ENCODE measurements at places on chromosomes 12 and 14.
A peak's percentile ranks its signal among the peaks of the same experiment; 100 is the strongest.

DNA sequence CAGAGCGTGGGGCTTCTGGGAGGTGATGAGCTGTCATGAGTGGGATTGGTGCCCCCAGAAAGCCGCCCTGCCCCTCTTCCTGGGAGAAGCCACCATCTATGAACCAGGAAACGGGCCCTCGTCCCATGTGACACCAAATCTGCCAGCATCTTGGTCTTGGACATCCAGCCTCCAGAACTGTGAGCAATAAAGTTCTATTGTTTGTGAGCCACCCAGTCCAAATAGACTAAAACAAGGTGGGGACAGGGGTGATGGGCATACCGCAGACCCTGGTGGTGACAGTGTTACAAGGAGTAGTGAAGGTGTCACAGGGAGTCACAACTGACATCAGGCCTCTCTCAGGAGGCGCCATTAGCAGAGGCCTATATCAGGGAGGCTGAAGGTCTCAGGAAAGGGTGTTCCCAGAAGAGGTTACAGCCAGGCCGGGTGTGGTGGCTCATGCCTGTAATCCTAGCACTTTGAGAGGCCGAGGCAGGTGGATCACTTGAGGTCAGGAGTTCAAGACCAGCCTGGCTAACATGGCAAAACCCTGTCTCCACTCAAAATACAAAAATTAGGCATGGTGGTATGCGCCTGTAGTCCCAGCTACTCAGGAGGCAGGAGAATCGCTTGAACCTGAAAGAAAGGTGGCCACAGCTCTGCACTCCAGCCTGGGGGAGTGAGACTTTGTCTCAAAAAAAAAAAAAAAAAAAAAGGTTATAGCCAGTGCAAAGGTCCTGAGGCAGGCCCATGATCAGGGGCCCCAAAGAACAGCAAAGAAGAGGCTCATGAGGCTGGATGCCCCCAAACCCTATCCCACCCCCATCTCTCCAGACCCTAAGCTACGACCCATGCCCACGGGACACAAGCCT is 53.0 kb downstream of the NCOR2 start:
- DNase-seq: no peak

GRCh38 chr14:44712024-44712815 is 205.1 kb upstream of the FSCB start:
- no peak for DNase-seq

- DNase-seq: no peak
Observed at GRCh38 chr14:72675126-72675525, 218.8 kb downstream of the DPF3 start.

- DNase-seq: no peak
Observed at GRCh38 chr12:71538807-71539206, 99.2 kb downstream of the LGR5 start.

- no peak for DNase-seq
Observed at GRCh38 chr14:61549425-61549824, 145.9 kb upstream of the HIF1A start.

DNA sequence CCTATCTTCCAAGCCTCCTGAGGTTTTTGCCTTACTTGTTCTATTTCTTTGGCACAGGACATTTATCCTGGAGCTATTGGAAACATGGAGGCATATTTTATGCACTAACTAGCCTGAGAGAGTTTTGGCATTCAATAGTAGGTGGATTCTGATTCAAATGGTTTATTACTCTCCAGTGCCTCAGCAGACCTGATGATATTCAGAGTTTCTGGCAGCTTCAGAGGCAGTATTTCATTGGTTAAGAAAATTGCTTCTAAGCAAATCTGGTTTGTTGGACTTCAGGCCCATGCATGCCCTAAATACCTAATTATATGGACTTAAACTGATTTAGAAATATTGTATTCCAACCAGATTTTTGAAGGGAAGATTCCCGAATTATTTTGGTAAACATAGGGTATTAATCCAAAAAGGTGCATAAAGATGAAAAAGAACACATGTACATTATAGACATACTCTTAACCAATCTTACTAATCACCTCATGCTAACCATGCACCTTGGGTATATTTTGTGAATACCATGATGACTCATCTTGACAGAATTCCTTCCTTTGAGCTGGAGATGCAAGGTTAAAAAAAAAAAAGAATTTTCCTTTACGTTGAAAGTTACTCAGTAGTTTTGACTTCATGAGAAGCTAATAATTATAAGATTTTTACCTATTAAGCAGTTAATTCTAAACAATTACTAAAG is 44.3 kb upstream of the KTN1 start:
- no peak for DNase-seq

DNA sequence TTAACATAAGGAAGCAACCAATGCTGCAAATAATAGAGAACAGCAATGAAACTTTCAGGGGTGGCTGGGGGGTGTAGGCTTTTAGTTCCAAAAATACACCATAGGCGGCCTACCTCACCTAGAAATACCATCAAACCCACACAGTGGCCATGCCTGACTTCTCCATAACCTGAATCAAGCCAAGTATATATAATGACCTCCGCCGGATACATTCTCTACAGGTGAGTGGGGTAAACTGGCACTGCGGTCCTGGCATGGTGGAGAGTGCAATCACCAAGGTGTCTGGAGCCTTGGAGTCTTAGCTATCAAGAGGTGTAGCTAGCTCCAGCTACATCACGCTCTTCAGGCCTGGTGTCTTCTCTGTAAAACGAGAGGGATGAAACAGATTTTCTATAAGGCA is 1.2 kb downstream of the ZBTB25 start:
- no peak for DNase-seq

- no peak for DNase-seq
Observed at GRCh38 chr12:22282283-22282682, 52.2 kb downstream of the ST8SIA1 start.

GRCh38 chr14:53900499-53900898 is 56.1 kb downstream of the BMP4 start:
- DNase-seq: no peak

- DNase-seq: no peak
Observed at GRCh38 chr12:89181271-89181920, 170.9 kb downstream of the DUSP6 start.

GRCh38 chr12:26595806-26596205 is 237.2 kb downstream of the ITPR2 start:
- DNase-seq: no peak

DNA sequence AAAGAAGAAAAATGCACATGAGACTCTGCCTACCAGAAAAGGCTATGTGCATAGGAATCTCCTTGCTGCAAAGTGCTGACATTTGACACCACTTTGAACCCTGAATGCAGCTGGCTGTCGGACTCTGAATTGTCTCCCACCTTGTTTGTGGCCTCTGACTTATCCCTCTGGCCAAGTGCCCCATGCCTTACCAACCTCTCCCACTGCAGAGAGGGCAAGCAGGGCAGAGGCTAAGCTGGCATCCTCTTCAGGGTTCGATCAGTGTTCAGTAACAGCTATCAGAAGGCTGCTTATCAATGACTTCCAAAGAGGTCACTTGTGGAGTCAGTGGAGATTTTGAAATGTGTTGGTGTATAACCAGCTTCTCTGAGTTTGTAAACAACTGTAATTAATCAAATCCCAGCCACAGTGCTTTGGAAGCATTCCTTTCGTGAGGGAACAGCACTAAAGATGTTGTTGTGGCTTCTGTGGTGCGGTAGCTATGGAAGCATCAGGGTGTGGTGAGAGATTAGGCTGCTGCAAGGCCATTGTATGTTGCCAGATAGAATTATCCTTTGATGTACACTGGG is 22.6 kb upstream of the BMP4 start:
- DNase-seq: no peak

GRCh38 chr12:62562846-62563245 is 96.2 kb downstream of the MON2 start:
- no peak for DNase-seq

GRCh38 chr14:105549481-105549880 is 23.1 kb downstream of the TMEM121 start:
- no peak for DNase-seq

DNA sequence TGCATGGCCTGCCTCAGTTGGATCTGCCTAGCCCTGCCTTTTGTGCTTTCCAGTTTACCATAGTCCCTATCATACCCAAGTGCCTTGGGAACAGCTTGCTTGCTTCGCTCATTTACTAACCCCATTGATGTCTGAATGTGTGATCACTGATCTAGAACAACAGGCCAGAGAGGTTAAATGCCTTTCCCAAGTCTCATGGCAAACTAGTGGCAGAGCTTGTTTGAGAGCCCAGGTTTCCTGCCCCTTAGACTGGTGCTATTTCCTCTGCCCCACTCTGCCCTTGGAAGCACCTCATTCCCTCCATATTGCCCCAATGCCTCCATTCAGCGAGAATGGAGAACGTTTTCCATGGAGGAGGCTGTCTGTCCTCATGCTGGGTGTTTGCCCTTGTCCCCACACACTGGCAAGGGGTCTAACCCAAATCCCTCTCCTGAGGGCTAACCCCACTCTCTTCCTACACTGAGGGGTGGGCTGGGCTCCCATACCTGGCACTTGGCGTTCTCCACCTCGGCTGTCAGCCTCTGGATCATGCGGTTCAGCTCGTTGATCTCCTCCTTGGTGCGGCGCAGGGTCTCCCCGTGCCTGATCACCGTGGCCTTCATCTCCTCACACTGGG is 19.8 kb downstream of the KRT7 start:
- DNase-seq: no peak

DNA sequence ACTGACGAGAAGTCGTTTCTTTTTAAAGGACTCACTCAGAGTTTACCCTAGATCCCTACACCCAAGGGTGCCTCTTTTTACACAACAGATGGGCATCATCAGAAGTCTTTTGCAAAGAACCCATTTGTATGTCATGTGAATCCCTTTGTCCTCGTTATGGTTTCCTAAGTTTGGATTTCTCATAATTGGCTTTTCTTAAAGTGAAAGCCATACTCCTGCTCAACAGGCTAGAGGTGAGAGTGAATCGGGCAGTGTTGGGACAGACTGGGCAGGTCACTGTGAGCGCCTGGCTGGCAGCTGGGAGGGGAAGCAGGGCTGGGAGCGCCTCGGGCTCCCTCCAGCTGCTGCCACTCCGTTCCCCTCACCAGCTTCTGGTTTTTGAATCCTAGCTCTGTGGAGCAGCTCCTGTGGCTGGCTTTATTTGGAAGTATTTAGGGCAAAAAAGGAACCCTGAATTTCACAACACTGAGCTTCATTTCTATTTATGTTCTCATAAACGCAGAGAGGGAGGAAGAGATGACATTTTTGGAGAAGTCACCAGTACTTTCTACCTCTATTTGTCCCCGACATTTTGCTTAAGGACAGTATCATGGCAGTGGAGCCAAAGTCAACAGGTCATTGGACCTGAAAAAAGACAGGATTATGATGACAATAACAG is 63.8 kb upstream of the ACTN1 start:
- DNase-seq: no peak

DNA sequence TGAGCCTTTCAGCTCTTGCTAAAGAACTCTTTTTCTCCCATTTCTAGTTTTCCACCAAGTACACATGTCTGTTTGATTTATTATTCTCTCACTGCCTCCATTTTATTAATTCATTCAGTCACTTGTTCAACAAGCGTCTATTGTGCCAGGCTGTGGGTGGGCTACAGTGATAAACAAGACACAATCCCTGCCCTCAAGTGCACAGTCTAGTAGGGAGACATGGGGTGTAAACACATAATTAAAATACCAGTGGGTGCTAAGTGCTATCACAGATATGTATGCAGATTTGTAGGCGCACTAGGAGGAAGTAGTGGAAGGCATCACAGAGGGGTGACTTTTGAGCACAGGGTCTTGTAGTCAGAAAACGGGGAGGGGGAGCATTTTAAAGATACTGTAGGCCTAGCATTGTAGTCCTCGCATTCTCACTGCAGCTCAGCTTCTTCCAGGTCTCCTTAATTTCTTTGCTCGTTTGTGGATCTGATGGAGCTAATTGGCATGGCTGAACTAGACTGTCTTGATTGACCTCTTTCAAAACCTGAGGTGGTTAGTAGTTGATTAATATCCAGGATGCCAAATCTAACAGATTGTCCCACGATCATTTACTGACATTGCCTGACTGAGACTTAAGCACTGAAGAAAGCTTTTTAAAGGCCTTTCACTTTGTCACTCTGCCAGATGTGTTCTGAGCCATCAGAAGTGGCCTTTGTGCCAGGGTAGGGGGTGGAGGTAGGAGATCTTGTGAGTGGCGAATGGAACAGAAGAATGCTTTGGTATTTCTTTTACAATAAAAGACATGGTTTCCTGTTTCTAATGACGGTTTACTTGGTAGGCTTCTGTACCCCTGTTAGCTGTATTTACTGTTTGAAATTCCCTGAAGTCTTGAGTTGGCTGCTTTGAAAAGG is 116.9 kb downstream of the DIP2B start:
- DNase-seq: no peak

GRCh38 chr12:128794661-128795529 is 28.9 kb downstream of the SLC15A4 start:
- peak; percentile 12 for DNase-seq
